Activated CD4-positive, alpha-beta T cell treated with anti-CD3 and anti-CD28 coated beads for 48 hours (primary cell): ENCODE measurements at places on chromosomes 2 and 18.

GRCh38 chr2:98445177-98445682 lies 572 bp downstream of the INPP4A start:
- DNase-seq = peak; percentile 41

GRCh38 chr2:11698009-11698922 lies 28.3 kb upstream of the NTSR2 start:
- DNase-seq = no peak

- no peak for DNase-seq
Observed at GRCh38 chr2:236359426-236360045, 95.3 kb upstream of the ASB18 start.

GRCh38 chr2:5328826-5329225 lies 363.4 kb upstream of the SOX11 start:
- DNase-seq = no peak

DNA sequence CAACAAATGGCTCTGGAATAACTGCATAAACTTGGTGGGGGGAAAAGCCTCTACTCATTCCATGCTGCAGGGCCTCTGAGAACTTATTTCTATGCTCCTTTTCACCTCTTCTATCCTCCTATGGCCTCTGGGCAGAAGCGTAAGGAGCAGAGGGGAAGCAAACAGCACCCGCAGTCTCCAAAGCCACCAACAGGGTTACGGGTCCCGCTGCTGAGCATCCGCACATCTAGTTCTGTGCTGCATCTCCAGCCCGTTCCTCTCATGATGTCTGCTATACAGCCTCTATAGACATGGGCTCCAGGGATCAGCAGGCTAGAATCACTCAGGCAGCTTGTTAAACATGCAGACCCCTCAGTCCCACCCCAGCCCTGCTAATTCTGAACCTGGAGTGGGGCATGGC lies 25.9 kb downstream of the PSTPIP2 start:
- DNase-seq = peak; percentile 27

GRCh38 chr2:85409845-85410583 lies at the start of gene CAPG:
TSS of gene CAPG (minus strand) at chr2:85410366. CDS start at chr2:85402145, 8,221 bp downstream.
- DNase-seq = peak; percentile 41

DNA sequence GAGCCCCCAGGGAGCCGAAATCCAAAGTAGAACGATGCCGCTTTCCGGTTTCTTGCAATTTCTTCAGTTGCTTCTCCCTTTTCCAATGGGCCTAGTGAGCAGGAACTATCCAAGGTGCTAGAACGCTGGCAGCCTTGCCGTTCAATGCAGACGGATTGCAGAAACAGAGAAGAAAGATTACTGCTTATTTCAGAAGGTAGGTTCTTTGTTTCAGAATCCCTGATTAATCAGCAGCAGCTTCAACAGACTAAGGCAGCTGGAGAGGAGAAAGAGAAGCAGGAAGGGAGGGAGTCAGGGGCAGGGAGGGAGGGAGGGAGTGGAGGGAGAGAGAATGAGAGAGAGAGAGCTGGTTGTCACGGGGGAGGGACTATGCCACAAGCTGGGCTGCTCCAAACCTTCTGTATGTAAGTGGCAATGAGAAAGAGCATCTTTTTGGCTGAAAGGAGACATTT lies 576 bp downstream of the NYAP2 start:
- DNase-seq = peak; percentile 12

DNA sequence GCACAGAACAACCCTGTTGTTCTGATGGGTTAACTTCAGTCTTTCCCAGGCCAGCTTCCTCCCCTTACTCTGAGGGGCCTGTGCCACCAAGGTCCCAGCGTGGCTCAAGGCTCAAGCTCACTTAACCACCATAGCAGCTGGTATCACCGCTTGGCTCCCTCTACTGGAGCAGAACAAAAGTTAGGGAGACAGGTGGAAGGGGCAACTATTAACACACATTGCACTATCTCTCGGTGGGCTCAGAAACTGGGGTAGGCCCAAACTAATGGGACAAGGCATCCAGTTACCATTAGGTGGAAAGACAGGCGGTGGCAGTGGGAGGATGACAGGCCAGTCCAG lies 88.7 kb upstream of the ATL2 start:
- peak; percentile 8 for DNase-seq
